ENCODE measurements at places on chromosomes 1 and 21. TPM values are rescaled to one million over a fixed set of nuclear protein-coding genes. Genes with fewer than 3 reads are reported as not detected.

Gene OR2T33
- total RNA-seq, result not detected

DNA sequence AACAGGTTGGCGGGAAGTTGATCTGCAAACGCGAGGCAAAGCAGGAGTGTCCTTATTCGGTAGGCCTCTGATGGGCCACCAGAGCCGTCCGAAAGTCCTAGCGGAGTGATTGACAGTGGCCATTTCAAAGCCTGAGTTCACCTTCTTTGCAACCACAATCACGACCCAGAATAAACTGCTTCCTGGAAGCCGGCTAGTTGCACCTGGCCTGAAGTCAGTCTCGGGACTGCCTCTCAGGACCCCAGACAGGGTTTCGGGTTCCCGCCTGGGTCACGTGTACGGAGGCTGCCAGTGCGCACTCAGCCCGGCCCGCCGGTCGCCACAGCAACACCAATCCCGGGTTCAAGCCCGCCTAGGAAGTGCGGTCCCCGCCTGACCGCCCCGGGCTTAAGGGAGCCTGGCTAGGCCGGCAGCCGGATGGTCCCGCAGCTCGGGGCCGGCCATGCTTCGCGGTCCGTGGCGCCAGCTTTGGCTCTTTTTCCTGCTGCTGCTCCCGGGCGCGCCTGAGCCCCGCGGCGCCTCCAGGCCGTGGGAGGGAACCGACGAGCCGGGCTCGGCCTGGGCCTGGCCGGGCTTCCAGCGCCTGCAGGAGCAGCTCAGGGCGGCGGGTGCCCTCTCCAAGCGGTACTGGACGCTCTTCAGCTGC is at the start of gene TOR3A:
TOR3A (plus strand) TSS at position 384 of the 646 bp plus-strand sequence; CDS start at position 443, 59 bp downstream.
- DNase-seq, result peak; percentile 79
- H3K4me1 ChIP-seq, result peaks cover 15% of the 10 kb centered on the region
- H3K27me3 ChIP-seq, result no peaks in the 10 kb centered on the region
- H3K4me3 ChIP-seq, result peak within 1 kb of the TSS; percentile 77
- H3K27ac ChIP-seq, result peak within 1 kb of the TSS; percentile 44
- H3K36me3 ChIP-seq, result peaks cover 18% of the 10 kb centered on the region

DNA sequence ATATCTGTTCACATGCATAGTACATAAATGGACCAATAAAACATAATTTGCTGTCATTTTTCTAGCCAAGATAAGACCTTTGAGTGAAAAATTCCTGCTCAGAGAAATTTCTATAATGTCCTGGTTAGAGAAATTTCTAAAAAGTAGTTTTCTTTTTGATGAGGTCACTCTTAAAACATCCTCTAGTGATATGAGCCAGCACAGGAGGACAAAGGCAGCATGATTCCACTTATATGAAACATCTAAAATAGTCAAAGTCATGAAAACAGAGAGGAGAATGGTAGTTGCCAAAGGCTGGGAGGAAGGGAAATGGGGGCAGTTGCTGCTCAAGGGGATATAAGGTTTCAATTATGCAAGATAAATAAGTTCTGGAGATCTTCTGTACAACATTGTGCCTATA is 239.4 kb downstream of the BACH1 start:
- peak overlapping the region; percentile 61 for H3K27ac ChIP-seq
- DNase-seq, result peak; percentile 54
- H3K36me3 ChIP-seq, result no peaks in the 10 kb centered on the region
- no peak overlapping the region for H3K4me3 ChIP-seq
- H3K27me3 ChIP-seq, result no peaks in the 10 kb centered on the region
- peaks cover 29% of the 10 kb centered on the region for H3K4me1 ChIP-seq

- peaks cover 47% of the 10 kb centered on the region for H3K4me1 ChIP-seq
- H3K4me3 ChIP-seq, result no peak overlapping the region
- no peaks in the 10 kb centered on the region for H3K36me3 ChIP-seq
- no peaks in the 10 kb centered on the region for H3K27me3 ChIP-seq
- no peak overlapping the region for H3K27ac ChIP-seq
- DNase-seq, result no peak
Measured at GRCh38 chr1:93756657-93757056, 75.0 kb upstream of the BCAR3 start.

- DNase-seq, result no peak
- no peak overlapping the region for H3K27ac ChIP-seq
- no peaks in the 10 kb centered on the region for H3K36me3 ChIP-seq
Measured at GRCh38 chr1:160761046-160761445, 22.0 kb downstream of the SLAMF7 start.

GRCh38 chr1:226489718-226490425 is 58.7 kb upstream of the STUM start:
- H3K36me3 ChIP-seq, result no peaks in the 10 kb centered on the region
- no peak overlapping the region for H3K27ac ChIP-seq
- no peak for DNase-seq

DNA sequence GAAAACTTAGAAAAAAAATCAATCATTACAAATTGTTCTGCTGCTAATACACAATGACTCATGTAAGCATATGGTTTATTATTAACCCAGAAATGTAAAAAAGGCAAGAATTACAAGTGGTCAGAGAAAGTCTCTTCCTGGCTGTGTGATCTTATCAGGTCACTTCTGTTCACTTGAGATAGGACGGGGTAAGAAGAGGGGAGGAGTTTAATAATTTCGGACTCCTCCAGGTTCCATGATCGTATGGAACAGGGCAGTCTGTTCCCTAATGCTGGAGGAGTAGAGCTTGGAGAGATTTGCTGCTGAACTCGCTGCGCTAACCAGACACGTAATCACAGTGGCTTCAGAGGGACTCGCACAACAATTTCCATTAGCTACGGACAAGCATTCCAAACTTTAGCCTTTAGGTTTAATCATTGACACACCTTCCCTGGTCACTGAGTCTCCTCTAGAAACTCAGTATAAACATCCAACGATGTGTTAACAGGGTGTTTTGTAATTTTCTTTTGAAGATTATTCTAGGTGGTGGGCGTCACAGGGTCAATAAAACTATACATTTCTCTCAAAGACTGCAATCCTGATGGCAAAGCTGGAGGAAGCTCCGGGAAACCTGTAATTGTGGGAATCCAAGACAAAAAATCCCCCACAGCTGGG is 1.3 kb downstream of the CRYZ start:
- peaks cover 26% of the 10 kb centered on the region for H3K4me1 ChIP-seq
- H3K36me3 ChIP-seq, result peaks cover 22% of the 10 kb centered on the region
- no peak overlapping the region for H3K27ac ChIP-seq
- no peak overlapping the region for H3K4me3 ChIP-seq
- no peaks in the 10 kb centered on the region for H3K27me3 ChIP-seq
- no peak for DNase-seq

Gene FLG
- 0.06 TPM for total RNA-seq

Gene UHMK1
- 133 TPM for total RNA-seq

Gene CPT2
- total RNA-seq, result 23.5 TPM

- no peaks in the 10 kb centered on the region for H3K27me3 ChIP-seq
- no peak overlapping the region for H3K4me3 ChIP-seq
- no peak overlapping the region for H3K27ac ChIP-seq
- no peaks in the 10 kb centered on the region for H3K36me3 ChIP-seq
- peak; percentile 31 for DNase-seq
Measured at GRCh38 chr21:26732432-26733221, 112.6 kb downstream of the ADAMTS1 start.

Gene TGFB2
- total RNA-seq, result 7.4 TPM

Gene AK5
- 1.4 TPM for total RNA-seq

Gene PCAT6
- not detected for total RNA-seq

DNA sequence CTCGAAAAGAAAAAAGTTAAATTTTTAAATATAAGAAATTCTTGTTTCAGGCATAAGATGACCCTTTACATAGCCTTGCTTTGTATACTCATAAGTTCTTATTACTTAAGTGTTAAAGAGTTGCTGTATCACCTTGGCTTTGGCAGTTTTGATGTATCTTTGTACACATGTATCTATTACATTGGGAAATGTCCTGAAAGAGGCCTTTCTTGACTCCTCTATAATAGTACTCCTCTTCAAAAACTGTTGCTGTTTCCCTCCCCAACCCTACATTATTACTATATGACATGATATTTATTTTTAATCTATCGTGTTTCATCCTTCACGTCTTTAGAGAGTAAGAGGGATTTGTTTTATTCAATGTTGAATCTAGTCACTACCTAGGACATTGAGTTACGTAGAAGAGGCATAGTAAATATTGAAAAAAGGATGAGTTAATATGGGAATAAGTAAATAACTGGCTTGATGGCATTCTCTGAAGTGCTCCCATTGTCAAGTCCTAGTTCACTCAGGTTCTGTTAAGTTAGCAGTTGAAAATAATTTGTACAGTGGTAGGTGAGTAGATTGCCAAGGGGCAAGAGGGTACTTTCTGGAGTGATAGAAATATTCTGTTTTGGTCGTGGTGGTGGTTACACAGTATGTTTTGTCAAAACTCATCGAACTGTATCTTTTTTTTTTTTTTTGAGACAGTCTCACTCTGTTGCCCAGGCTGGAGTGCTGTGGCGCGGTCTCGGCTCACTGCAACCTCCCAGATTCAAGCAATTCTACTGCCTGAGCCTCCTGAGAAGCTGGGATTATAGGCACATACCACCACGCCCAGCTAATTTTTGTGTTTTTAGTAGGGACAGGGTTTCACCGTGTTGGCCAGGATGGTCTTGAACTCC is 8.2 kb downstream of the THRAP3 start:
- no peaks in the 10 kb centered on the region for H3K27me3 ChIP-seq
- H3K27ac ChIP-seq, result no peak overlapping the region
- no peak for DNase-seq
- no peak overlapping the region for H3K4me3 ChIP-seq
- no peaks in the 10 kb centered on the region for H3K4me1 ChIP-seq
- H3K36me3 ChIP-seq, result peaks cover 94% of the 10 kb centered on the region

GRCh38 chr1:235133086-235133485 is 4.4 kb upstream of the TOMM20 start:
- H3K27ac ChIP-seq, result no peak overlapping the region
- peaks cover 69% of the 10 kb centered on the region for H3K36me3 ChIP-seq
- no peak for DNase-seq
- H3K27me3 ChIP-seq, result no peaks in the 10 kb centered on the region
- H3K4me1 ChIP-seq, result peaks cover 12% of the 10 kb centered on the region

- no peaks in the 10 kb centered on the region for H3K36me3 ChIP-seq
- no peaks in the 10 kb centered on the region for H3K27me3 ChIP-seq
- H3K4me1 ChIP-seq, result no peaks in the 10 kb centered on the region
Measured at GRCh38 chr21:14844001-14844400, 220.8 kb downstream of the NRIP1 start.

DNA sequence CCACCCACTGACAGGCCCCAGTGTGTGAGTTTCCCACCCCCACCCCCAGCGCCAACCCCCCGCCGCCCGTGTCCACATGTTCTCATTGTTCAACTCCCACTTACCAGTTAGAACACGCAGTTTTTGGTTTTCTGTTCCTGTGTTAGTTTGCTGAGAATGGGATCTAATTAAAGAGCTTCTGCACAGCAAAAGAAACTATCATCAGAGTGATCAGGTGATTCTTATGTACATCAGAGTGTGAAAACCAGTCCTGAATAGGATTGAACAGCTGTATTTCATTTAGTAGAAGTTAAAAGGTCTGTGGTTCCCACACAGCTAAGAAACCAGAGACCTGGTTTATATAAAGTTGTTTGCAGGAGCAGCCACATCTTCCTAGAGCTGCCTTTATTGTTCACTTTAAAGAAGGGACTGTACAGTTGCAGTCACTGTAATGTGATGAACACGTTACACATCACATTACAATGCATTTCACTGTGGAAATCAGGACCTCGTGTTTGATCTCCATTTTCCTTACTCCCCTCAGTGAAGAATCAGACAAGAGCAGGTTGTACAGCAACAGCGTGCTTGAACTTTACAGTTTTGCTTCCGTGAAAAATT is 1.2 kb downstream of the GBP6 start:
- 0 out of 2 replicates have a peak, but pooled peaks cover 2% of the 10 kb centered on the region for H3K27me3 ChIP-seq
- no peak for DNase-seq
- H3K27ac ChIP-seq, result no peak overlapping the region
- H3K4me3 ChIP-seq, result no peak overlapping the region
- H3K36me3 ChIP-seq, result no peaks in the 10 kb centered on the region

Gene MYOM3
- 0.03 TPM for total RNA-seq
